ENCODE measurements at places on chromosomes 3 and 15.

DNA sequence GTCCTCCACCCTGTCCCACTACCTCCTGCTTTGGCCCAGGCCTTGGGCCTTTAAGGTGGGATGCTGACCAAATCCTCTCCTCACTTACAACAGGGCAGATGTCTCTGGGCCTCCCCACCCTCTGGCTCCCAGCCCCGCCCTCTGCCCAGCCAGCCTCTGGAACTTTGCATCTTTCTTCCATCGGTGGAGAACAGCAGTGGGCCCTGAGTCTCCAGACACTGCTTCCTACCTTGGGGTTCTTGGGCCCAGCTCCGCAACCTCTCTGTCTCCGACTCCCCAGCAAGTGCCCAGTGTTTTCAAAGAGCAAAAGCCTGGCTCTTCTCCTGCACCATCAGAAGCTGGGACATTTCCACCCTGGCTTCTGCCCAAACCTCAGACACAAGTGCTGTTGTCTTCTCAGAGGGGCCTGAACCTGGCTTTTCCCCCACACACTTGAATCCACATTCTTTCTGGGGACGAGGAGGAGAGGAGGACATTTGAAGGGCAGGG is 33.1 kb downstream of the MRAS start:
- no peak for DNase-seq

- DNase-seq = no peak
Measured at GRCh38 chr3:79086514-79086913, 681.3 kb downstream of the ROBO1 start.

- DNase-seq = no peak
Measured at GRCh38 chr3:17539436-17539835, 203.0 kb downstream of the TBC1D5 start.

DNA sequence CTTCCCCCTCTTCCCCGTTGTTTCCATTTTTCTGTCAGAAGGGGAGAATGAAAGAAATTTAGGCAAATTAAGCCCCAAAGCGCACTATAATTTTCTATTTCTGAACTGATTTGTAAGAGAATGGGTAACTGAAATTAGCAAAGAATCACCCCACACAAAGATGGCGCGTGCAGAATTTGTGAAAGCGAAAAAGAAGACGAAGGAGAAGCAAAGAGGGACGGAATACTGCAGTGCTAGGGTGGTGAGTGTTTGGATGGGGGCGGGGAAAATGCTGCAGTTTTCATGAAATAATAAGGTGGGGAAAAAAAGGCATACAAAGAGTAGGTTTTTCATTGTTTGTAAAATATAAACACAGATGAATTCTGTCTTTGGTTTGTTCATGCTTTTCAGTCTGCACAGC is 4.6 kb upstream of the CTNNB1 start:
- DNase-seq = no peak

DNA sequence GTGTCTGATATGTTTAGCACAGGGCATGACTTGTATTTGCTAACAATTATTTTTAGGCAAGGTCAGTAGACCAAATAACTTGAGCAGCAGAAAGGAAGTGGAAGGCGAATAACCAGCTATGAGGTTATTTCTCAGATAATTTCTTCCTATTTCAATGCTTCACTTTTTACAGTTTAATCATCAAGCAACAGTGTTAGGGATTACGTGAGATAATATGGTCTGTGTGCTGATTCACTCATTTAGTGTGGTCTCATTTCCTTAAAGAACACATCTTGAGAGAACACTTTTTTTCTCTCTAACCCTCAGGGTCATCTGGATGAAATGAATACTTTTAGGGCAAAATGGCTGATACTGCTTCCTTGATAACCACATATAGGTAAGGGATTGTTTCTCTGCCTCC is 126.0 kb upstream of the CCNL1 start:
- no peak for DNase-seq

GRCh38 chr3:38116471-38117162 is 20.3 kb downstream of the ACAA1 start:
- peak; percentile 75 for DNase-seq

- DNase-seq = no peak
Measured at GRCh38 chr3:140499114-140499757, 178.6 kb upstream of the TRIM42 start.

GRCh38 chr15:67803996-67804843 is 21.1 kb upstream of the SKOR1 start:
- DNase-seq = no peak

GRCh38 chr15:48052946-48053345 is 67.8 kb upstream of the SLC24A5 start:
- DNase-seq = no peak

DNA sequence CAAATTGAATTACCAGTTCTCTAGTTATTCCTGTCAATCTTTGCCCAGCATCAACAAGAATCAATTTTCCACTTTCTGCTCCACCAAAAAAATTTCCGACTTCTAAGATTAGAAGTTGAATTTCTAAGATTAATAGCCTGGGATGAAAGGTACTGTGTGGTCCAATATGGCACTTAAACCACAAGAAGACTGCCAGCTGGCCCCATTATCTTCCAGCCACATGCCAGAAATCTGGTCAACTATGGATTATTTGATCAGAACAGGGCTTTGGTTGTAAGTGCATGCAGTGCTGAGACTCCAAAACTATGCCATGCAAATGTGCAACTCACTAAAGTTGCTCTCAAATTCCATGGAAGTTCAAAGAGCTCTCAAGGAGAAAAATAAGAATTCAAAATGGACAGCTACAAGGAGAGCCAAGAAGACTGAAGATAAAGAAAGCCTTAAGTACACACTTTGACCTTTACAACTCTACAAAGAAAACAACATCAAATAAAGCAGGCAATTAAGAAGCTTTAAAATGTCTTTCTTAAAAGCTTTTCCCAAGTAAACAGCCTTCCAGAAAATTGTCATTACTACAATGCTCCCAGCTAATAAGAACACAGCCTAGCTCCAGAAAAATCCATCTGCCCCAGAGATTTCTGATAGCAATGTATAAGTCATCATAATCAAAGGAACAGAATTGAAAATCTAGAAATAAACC is 64.2 kb downstream of the ST3GAL6 start:
- no peak for DNase-seq

DNA sequence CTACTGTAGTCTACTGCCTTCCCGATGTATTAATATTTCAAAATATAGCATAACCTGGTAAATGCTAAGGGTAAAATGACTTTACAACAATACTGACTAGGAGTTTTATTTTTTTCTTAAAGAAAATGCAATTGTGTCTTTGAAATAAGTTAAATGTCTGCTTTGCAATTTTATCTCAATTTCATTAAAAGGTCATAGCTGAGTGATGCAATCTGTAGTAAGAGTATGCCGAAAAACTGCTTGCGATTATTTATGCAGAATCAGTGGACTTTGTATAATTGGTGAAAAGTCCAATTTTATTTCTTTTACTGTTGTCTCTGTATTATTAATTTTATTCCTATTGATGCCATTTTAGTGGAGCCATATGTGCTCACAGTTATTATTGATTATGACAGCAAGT is 1143.6 kb upstream of the EPHA6 start:
- DNase-seq = no peak
